ENCODE measurements at places on chromosomes 1 and 21. TPM values are rescaled to one million over a fixed set of nuclear protein-coding genes. Genes with fewer than 3 reads are reported as not detected.
A peak's percentile ranks its signal among the peaks of the same experiment; 100 is the strongest.

DNA sequence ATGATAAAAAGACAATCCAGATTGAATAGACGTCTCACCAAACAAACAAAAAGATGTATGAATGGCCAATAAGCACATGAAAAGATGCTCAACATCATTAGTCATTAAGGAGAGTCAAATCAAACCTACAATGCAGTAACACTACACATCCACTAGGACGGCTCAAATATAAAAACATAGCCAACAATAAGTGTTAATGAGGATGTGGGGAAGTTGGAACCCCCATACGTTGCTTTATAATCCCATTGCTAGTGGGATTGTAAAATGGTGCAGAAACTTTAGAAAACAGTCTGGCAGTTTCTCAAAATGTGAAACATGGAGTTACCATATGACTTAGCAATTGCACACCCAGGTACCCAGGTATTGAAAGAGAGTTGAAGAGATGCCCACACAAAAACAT, 14.7 kb upstream of the IL24 start:
- no peak overlapping the region for H3K27ac ChIP-seq
- H3K36me3 ChIP-seq: peaks cover 5% of the 10 kb centered on the region
- DNase-seq: no peak
- H3K27me3 ChIP-seq: peaks cover 28% of the 10 kb centered on the region

DNA sequence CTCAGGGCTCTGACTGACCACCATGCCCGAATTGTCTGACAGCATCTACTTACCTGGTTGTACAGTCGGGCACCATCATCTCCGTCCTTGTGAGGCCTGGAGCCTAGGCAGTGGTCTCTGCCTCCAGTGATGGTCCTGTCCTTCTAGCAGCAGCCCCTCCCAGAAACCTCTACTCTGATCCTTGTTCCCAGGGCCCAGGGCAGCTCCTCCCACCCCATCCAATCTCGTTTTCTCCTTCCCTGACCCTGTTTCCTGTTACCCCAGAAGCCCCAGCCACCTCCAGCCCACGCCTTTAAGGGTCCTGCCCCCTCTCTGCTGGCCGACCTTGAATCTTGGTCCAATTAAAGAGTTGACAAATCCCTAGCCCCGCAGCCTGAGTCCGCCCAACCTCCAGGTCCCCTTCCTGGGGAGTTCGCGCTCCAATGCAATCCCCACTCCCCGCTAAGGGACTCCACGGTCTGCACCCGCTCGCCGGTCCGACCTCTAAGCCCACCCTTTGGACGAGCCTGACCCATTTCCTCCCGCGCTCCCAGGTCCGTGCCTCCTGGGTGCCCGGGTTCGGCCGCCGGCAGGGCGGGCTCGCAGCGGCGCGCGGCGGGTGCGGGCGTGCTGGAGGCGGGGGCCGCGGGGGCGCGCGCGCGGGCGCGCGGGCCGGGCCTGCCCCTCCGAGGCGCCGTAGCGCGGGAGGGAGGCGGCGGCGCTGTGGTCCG, at the start of gene B4GALT2:
Gene B4GALT2 (plus strand): TSS at position 660 of the 710 bp plus-strand sequence. CDS start 1,951 bp downstream, outside the sequence.
- peak within 1 kb of the TSS; percentile 93 for H3K27ac ChIP-seq
- H3K36me3 ChIP-seq: peaks cover 18% of the 10 kb centered on the region
- H3K27me3 ChIP-seq: no peaks in the 10 kb centered on the region

ADAMTS5 gene
- 0.40 TPM for total RNA-seq

- H3K36me3 ChIP-seq: no peaks in the 10 kb centered on the region
- peaks cover 15% of the 10 kb centered on the region for H3K4me1 ChIP-seq
- peaks cover 50% of the 10 kb centered on the region for H3K27me3 ChIP-seq
- H3K4me3 ChIP-seq: peak within 1 kb of the TSS; percentile 87
These were observed at the start of gene CASZ1 for GRCh38 chr1:10796029-10796944. Gene CASZ1, minus strand, starts transcription at chr1:10796646. Its CDS starts 102,757 bp downstream, at chr1:10693889.

- DNase-seq: no peak
These were observed 96.1 kb downstream of the TRABD2B start for GRCh38 chr1:47901001-47901575.

CGN gene
- 7.2 TPM for total RNA-seq

DNA sequence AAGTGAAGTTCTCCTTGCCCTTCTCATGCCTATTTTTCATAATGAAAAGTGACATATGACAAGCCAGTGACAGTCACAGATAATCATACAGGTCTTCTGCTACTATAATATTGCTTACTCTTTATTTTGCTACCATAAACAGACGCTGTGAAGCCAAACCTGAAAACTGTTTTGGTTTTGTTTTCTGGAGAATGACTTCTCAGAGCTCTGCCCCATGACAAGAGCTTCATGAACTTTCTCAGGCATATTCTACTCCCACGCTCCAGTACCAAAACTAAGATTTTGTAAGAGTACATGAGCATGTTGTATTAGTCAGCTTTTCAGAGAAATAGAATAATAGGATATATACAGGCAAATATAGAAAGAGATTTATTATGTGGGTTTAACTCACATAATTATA, 64.3 kb upstream of the VTCN1 start:
- H3K27me3 ChIP-seq: no peaks in the 10 kb centered on the region
- H3K27ac ChIP-seq: no peak overlapping the region
- H3K36me3 ChIP-seq: no peaks in the 10 kb centered on the region
- H3K4me3 ChIP-seq: no peak overlapping the region

GRCh38 chr1:23209770-23210169, 7.5 kb downstream of the HTR1D start:
- no peaks in the 10 kb centered on the region for H3K36me3 ChIP-seq
- peaks cover 2% of the 10 kb centered on the region for H3K4me1 ChIP-seq
- DNase-seq: no peak
- no peak overlapping the region for H3K4me3 ChIP-seq
- no peak overlapping the region for H3K27ac ChIP-seq
- H3K27me3 ChIP-seq: peaks cover 39% of the 10 kb centered on the region

GRCh38 chr1:156608981-156609380, 7.7 kb upstream of the GPATCH4 start:
- H3K36me3 ChIP-seq: no peaks in the 10 kb centered on the region
- no peak overlapping the region for H3K27ac ChIP-seq
- H3K4me1 ChIP-seq: peaks cover 3% of the 10 kb centered on the region
- H3K27me3 ChIP-seq: peaks cover 11% of the 10 kb centered on the region
- no peak for DNase-seq

ACTL8 gene
- total RNA-seq: not detected

DNA sequence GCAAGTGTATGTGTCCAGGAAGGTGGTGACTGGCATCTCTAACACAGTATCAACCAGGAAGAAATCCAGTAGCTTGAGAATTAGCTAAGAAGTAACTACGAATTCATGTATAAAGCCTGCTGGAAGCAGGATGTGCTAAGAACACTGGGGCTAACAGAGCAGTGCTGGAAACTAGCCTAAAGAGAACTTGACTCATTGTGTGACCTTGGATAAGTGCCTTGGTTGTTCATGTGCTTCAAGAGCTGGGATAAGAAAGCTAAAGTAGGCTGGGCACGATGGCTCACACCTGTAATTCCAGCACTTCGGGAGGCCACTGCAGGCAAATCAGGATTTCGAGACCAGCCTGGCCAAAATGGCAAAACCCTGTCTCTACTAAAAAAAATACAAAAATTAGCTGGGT, 186.9 kb downstream of the RRAGC start:
- no peak overlapping the region for H3K27ac ChIP-seq
- H3K36me3 ChIP-seq: no peaks in the 10 kb centered on the region
- no peak for DNase-seq
- H3K4me1 ChIP-seq: no peaks in the 10 kb centered on the region
- H3K4me3 ChIP-seq: no peak overlapping the region
- H3K27me3 ChIP-seq: peaks cover 35% of the 10 kb centered on the region

DNA sequence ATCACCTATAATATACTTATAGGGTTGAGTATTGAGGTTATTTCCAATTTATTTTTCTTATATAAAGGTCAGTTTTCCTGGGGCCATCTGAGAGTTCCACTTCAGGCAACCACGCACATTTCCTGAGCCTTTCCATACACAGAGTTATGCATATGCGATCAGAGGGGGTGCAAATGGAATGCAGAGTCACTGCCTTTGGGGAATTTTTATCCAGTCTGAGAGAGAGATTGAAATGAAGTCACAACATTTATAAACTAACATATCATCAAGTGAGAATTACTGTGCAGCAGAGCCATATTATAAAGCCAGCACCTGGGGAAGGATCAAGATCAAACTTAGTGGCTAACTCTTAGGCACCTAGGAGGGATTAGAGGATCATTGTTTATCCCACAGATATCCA, 299.9 kb upstream of the PLXNA2 start:
- no peak for DNase-seq
- H3K27me3 ChIP-seq: peaks cover 5% of the 10 kb centered on the region
- H3K36me3 ChIP-seq: no peaks in the 10 kb centered on the region
- H3K27ac ChIP-seq: no peak overlapping the region

DNA sequence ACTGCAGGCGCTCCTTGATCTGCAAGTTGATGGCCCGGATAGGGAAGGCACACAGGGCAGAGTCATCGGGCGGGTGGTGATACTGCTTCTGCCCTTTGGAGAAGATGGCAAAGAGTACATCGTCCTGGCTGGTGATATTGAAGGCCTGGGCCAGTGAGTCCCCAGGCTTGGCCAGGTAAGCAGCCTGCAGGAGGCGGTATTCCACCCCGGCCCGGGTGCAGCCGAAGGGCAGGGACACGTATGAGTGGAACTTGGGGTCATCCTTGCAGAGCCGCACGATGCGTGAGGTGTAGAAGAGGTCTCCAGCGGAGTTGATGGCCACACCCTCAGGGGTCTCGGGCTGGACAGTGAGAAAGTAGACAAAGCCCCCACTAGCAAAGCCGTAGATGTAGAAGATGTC, 27.4 kb downstream of the PLXNA2 start:
- H3K27ac ChIP-seq: no peak overlapping the region
- DNase-seq: no peak
- peaks cover 27% of the 10 kb centered on the region for H3K4me1 ChIP-seq
- H3K4me3 ChIP-seq: no peak overlapping the region
- no peaks in the 10 kb centered on the region for H3K27me3 ChIP-seq
- peaks cover 26% of the 10 kb centered on the region for H3K36me3 ChIP-seq

- H3K4me3 ChIP-seq: no peak overlapping the region
- peaks cover 3% of the 10 kb centered on the region for H3K27me3 ChIP-seq
- H3K36me3 ChIP-seq: no peaks in the 10 kb centered on the region
- no peak for DNase-seq
- H3K4me1 ChIP-seq: peaks cover 6% of the 10 kb centered on the region
These were observed 156.4 kb upstream of the COL6A1 start for GRCh38 chr21:45825219-45825618.

DNA sequence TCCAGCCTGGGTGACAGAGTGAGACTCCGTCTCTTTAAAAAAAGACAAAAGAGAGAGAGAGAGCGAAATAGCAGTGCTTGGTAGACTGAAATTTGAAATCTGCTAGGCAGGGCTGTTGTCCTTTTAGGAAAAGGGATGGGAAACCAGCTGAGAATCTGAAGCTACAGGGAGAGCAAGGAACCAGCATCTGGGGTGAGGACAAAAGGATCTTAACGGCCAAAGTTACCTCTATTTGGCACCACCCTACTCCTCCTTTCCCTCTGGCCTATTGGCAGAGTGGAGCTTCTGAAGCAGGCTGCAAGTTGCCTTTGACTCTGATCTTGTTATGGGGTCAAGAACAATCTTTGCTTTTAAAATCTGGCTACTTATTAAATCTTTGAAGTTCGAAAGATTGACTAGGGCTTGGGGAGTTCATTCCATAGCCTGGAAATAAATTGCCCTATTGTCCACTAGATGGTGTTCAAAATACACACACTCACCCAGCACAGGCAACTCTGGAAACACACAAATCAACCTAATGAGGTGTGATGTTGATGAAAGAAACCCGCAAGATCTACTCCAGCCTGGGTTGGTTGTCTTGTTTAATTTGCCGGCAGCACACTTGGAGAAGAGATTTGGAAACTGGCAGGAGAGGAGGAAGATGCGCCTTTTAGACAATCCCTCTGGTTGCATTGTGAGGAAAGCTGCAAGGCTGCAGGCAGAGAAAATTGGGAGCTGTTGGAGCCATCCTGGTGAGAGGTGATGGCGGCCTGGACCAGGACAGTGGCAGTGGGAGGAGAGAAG, 16.5 kb upstream of the PARP1 start:
- no peak overlapping the region for H3K27ac ChIP-seq
- H3K4me1 ChIP-seq: peaks cover 26% of the 10 kb centered on the region
- H3K36me3 ChIP-seq: no peaks in the 10 kb centered on the region
- no peak for DNase-seq
- no peaks in the 10 kb centered on the region for H3K27me3 ChIP-seq

GRCh38 chr1:15290382-15290781, 43.4 kb downstream of the FHAD1 start:
- H3K4me1 ChIP-seq: no peaks in the 10 kb centered on the region
- DNase-seq: no peak
- H3K27me3 ChIP-seq: no peaks in the 10 kb centered on the region
- no peak overlapping the region for H3K27ac ChIP-seq
- no peak overlapping the region for H3K4me3 ChIP-seq

DNA sequence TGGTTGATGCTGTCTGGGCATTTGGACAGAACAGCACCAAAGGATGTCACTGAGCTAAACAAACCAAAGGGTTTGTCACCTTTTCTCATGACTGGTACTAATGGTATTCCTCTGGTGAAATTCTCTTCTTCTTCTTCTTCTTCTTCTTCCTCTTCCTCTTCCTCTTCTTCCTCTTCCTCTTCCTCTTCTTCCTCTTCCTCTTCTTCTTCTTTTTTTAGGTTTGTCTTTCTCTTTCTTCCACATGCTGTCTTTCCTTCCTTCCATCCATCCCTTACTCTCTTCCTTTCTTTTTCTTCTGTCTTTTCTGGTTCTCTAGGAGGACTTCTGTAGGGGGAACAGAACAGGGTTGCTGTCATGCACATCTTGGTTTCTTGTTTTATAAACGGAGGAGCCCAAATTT, 9.3 kb upstream of the IGFN1 start:
- no peak overlapping the region for H3K27ac ChIP-seq
- no peak overlapping the region for H3K4me3 ChIP-seq
- no peak for DNase-seq
- no peaks in the 10 kb centered on the region for H3K36me3 ChIP-seq
- H3K27me3 ChIP-seq: peaks cover 36% of the 10 kb centered on the region

- H3K27me3 ChIP-seq: no peaks in the 10 kb centered on the region
- H3K27ac ChIP-seq: no peak overlapping the region
- peaks cover 7% of the 10 kb centered on the region for H3K4me1 ChIP-seq
- no peak for DNase-seq
- H3K4me3 ChIP-seq: no peak overlapping the region
These were observed 50.9 kb upstream of the TRABD2B start for GRCh38 chr1:48048064-48048463.

S100A11 gene
- 44.7 TPM for total RNA-seq

- H3K4me3 ChIP-seq: no peak overlapping the region
- peaks cover 18% of the 10 kb centered on the region for H3K4me1 ChIP-seq
- H3K27me3 ChIP-seq: no peaks in the 10 kb centered on the region
These were observed 119.4 kb downstream of the MRPS6 start for GRCh38 chr21:34192646-34193285.

CYP4Z1 gene
- not detected for total RNA-seq

FCAMR gene
- not detected for total RNA-seq

USP33 gene
- 64.1 TPM for total RNA-seq

Data from neural crest cell (in vitro differentiated cells).